ENCODE measurements at places on chromosomes 11 and 22.

DNA sequence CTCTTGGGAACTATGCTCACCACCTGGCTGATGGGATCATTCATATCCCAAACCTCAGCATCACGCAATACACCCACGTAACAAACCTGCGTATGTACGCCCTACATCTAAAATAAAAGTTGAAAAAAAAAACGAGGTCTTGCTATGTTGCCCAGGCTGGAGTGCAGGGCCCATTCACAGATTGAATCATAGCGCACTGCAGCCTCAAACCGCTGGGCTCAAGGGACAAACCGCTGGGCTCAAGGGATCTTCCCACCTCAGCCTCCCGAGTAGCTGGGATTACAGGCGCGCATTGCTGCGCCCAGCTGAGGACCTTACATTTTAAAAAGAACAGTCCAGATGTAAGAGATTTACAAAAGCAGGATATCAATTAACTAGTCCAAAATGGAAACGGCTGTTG lies 41.9 kb upstream of the EMID1 start:
- DNase-seq, result no peak

GRCh38 chr22:19766511-19767426 lies 6.2 kb downstream of the TBX1 start:
- DNase-seq, result peak; percentile 18

DNA sequence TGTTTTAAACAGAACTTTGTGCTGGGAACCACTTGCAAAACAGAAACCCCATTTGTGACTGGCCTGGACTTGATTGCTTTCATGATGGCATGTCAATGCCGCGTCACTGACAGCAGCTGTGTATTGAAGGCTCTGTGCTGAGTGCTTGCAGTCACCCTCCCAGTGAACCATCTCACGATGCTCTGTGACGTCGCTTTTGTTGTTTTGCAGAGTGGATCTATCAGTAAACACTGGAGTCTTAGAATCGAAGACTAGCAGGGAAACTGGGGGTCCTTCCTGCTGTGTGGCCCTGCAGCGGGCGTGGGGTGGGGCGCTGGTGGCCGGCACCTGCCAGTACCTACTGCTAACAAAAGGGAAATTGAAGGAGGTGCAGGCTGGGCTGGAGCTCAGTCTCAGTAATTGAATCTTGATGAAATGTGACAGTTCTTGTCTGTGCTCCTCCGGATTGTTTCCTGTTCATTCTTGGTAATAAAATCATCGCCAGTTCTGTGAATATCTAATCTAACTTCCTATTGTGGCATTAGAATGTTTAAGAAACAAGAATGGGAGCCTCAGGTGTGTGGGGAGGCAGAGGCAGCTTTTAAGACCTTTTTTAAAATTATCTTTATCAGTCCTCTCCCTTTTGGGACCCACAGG lies 50.5 kb upstream of the PARVG start:
- no peak for DNase-seq

GRCh38 chr11:134725716-134726639 lies 313.9 kb upstream of the B3GAT1 start:
- DNase-seq, result no peak

GRCh38 chr11:5274395-5274794 lies 4.7 kb upstream of the HBE1 start:
- DNase-seq, result no peak

GRCh38 chr11:66107600-66108510 lies 37.8 kb downstream of the PACS1 start:
- DNase-seq, result no peak

DNA sequence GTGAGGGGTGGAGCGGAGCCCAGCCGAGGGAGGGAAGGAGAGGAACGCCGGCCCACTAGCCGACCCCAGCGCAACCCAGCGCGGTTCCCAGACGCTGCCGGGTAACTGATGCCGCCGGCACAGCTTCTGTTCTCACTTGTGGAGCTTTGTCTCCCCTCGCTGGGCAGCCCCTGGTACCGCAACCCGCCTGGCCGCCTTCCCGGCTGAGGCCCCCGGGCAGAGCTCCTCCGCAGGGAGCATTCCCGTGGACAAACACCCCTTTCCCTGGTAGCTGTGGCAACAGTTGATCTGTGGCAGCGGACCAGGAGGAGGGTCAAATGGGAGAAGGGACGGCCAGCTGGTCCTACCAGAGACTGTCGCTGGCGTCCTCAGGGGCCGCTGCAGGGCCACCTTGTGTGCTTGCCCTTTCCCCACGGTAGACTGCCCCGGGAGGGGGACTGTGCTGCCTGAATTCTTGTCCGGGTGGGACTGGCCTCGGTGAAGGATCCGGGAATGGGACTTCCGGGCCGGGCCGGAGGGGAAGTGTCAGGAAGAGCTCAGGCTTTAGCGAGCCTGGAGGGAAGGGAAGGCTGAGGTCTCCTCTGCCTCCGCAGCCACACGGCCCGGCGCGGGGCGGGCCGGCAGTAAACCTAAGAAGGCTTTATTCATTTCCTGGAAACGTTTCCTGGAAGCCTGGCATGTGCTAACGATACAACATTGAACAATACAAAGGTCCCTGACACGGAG lies 468.0 kb downstream of the OPCML start:
- DNase-seq, result no peak

DNA sequence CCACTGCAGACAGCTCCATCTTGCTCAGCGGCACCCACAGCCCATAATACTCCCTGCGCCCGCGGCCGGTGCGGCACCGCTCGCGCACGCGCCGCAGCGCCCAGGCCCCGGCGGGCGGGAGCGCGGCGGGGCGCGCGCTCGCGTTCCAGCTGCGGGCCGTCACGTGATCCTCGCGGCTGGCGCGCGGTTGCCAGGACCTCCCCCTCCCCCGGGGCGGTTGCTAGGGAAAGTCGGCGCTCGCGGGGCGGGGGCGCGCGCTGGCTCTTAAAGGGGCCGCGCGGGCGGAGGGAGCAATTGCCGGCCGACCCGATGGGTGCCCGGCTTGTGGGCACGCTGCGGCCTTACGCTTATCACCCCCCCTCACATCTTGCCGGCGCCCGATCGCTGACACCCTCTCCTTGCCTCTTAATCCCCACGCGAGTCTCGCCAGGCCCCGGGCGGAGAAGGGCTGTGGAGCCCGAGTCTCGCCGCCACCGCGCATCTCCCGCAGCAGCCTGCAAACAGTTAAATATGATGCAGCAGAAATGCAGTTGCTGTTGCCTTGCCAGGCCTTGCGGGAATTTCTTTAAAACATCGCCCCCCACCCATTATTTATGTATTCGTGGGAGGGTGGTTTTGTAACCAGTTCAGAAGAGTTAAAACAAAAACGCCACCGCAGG lies at the start of gene CBX6:
TSS of gene CBX6 (minus strand) at position 45 of the 659 bp plus-strand sequence. CDS start at position 19, 26 bp downstream.
- DNase-seq, result peak; percentile 85
